ENCODE measurements at places on chromosomes 5 and 9. TPM values are rescaled to one million over a fixed set of nuclear protein-coding genes. Genes with fewer than 3 reads are reported as not detected.

DNA sequence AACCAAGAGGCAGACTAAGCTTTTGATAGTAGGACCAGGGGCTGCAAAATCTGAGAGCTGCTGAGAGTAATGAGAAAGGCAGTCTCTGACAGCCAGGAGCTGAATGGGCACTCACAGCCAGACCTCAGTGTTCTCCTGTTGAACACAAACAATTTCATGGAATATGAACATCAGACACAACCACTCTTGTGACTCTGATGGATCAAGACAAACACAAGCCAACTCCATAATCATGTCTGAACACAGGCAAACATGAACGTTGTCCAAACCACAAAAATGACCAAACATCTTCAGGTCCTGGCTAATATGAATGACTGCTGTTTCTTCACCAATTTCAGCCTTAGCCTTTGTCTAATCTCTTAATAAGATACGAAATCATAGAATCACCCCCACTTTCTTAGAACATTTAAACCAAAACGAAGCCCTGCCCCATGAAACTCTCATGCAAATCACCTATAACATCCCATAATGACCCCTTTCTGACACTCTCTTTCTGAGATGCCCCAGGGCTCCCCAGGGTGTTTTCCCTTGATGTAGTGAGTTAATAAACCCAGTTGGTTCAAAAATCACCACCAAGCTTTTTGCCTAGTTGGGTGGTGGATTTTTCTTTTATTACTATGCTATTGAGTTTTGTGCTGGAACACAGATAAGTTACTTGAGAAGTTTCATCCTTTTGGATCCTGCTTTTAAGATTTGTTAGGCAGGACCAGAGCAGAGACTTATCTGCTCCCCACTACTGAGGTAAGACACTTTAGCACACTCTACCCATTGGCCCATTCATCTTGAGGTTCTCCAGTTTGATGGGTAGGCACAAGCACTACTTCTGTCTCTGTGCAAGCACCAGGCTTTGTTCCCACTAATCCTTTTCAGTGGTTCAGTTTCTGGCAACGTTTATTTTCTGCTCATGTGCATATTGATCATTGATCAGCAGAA is 5.9 kb upstream of the ERAP2 start:
- no peak for DNase-seq

The ARID3C gene
- not detected for total RNA-seq

The TMEM215 gene
- not detected for total RNA-seq

GRCh38 chr5:97096191-97096590 is 46.2 kb downstream of the LIX1 start:
- no peak for DNase-seq

DNA sequence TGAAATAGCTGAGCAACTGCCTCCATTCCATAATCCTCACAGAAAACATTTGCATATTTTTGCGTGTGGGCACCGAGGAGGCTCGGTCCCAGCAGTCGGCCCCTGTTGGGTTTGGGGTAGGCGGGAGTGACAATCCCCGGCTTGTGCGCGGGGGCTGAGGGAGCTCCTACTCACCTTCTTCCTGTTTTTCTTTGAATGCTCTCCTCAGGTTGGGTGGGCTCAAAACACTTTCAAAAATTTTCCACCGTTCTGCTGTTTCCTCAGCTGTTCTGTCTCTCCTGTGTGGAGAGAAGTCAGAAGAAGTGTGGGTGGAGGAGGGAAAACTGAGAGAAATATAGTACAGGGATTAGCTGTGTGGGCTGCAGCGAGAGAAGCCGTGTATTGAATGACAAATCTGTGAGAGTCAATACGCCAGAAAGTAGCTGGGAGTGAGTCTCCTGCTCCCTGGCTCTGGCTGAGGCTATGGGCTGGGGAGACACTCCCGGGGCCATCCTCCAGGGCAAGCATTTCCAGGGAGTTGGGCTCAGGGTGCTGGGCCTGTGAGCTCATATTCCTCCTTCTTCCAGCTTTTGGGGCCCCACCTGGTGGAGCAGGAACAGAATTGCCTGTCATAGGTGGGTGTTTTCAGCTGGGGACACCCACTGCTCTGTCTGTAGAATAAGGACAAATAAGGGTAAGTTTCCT is 84.7 kb downstream of the CMYA5 start:
- no peak for DNase-seq

- no peak for DNase-seq
These were observed 84.4 kb downstream of the COL23A1 start for GRCh38 chr5:178505639-178506407.

DNA sequence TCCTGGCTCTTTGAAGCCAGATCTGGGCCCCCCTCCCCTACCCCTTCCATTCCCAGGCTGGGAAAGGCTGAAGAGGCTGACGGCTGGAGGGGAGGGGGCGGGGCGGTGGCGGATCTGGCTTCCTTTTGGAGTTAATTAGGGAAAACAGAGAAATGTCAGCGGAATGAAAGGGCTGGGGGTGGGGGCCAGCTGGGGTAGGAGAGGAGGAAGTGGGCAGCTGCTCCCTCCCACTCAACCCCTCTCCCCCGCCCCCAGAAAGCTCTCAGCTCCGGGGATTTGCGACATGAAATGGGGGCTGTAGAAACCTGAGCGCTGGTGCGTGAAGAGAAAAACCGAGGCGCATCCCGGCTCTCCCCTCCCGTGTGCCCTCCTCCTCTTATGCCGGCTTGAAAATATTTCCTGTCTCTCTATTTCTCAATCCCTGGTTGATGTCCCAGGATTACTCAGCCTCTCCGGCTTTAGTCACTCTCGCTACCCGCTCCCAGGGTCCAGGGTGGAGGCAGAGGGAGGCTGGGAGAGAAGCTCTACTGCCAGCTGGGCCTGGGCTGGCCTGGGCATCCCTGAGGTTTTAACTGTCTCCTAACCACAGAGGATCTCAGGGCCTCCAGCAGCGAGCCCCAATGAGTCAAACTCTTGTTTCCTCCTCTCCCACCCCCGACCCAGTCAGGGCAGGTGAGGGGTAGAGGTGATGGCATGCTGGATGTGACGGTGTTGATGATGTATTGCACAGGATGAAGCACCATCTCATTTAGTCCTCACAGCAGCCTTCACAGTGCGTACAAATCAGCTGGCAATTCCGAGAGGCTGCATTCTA is 20.1 kb downstream of the PCDHGC5 start:
- DNase-seq: peak; percentile 73

The IRX2 gene
- total RNA-seq: not detected

DNA sequence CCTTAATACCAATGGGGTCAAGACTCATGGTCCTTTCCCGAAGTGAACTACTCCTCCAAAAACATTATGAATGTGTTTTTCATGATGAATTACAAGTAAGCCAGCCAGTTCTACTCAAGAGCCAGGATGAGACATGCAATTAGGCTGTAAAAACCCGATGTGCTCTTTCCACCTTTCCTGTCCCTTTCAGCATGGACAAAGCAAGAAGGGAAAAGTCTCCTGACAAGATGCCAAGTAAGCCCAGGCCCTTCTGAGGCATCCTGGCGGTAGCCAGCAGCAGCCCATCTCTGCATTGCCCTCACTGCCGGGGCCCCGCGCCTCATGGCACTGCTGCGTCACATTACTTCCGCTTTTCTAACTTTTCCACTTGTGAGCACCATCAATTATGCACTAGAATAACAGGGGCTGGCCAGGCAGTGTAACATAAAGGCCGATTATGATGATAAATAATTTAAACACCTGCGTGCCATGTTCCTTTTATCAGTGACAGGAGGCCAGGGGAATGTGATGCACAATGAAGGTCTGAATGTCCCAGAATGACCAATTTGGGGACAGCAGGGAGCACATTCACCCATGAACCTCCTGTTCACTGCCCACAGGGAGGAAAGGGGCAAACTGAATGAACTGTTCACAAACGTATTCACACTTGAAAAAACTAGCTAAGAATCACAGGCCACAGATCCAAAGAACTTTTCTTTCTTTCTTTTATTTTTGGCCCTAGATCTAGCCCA is 37.4 kb downstream of the EFNA5 start:
- DNase-seq: peak; percentile 43

DNA sequence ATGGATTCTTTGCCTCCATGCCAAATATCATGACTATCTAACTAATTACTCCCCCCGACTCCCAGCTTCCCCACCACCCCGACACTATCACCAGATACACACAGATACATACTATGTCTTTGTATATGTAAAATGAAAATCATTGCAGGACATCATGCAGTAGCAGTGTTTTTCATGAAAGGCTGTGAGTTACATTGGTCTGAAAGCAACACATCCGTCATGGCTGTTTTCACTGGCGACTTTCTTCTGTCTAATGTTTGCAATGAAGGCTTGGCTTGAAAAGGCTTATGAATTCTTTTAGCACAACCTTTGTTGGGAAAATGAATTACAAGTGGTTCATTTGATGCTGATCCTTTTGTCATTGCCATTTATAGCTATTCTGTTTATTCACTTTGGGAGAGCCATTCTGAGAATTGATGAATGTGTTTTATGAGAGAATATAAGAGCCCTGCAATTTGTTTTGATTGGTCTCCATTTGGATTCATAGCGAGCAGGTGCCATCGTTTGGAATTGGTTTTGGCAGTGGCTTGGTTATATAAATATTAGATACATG is 103.4 kb downstream of the PIP5K1B start:
- DNase-seq: no peak

- DNase-seq: no peak
These were observed 33.0 kb upstream of the NCS1 start for GRCh38 chr9:130139251-130139650.

The PTBP3 gene
- 73.2 TPM for total RNA-seq

DNA sequence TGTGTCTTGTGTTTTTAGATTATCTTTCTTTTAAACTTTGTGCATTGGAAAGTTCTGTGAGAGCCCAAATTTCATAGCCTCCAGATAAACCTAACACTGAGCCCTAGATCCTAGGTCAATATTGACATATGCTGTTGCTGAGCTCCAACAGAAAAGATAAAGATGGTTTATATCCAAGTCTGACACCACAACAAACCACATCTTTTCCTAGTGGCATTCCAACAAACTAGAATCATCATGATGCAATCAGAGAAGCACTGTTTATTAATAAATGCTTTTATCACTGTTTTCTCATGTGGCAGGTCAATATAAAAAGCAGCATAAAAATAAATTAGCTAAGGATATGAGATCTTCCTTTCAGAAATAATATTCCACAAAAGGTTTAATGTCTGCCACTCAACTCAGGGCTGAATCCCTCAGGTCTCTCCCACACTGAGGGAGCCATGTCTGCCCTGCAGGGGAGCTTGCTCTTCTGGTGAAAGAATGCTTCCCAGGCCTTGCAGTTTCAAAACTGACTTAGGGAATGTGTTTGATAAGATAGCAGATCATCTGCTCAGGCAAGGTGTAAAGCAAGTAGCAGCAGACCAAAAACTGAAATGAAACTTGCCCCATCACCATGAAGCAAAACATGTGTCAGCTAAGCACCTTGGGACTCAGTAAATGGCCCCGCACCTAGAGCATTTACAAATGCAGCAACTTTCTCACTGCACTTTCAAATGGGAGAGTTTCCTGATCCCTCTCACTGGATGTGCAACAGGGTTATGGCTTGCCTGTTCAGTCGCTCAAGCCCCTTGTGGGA is 493.0 kb downstream of the AGTPBP1 start:
- no peak for DNase-seq

The TSLP gene
- not detected for total RNA-seq

The EMB gene
- not detected for total RNA-seq

DNA sequence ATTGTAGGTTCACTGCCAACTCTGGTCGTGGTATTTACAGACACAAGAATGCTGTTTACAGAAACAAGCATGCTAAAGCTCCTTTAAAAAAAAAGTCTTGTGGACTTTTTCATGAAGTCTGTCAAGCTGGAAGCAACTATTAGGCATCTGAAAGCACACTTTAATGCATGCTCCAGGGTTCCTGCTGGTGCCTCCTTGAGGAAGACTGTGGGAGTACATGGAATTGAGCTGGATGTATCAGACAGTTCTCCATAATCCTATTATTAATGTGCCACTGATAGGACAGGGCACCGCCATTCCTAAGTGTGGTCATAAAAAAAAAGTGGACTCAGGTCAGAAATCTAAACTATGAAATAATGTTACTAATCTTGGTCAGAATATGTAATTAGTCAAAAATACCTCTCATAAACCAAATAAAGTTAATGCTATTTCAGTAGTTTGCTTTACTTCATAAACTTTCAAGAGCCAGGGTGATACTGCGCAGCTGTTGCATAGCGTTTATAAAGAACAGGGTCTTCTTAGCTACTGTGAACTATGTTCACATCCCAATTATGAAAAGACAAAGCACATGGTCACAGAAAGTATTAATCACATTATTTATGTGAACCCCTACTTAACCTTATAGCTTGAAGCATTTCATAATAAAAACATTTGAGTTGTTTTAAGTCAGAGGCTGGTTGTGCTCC is 390.8 kb upstream of the PTGER4 start:
- DNase-seq: no peak

Measured in endothelial cell of umbilical vein (primary cell).